ENCODE measurements at places on chromosomes 1 and 21. TPM values are rescaled to one million over a fixed set of nuclear protein-coding genes. Genes with fewer than 3 reads are reported as not detected.

The C4BPB gene
- polyA plus RNA-seq = 7.0 TPM

DNA sequence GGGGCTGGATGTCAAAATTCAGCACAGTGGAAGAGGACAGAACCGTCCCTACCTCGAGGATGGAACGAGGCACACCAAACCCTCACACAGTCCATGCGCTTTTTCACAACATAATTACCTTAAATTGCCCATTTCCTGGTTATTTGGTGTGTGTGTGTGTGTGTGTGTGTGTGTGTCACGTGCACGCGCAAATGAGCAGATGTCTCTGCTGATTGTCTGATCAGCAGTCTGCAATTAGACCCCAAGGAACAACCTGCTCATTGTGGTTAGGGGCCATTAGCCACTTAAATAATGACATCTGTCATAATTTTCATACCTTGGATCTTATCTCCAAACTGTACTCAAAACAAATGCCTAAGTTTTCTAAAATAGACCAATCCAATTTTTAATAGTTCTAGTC, 23.2 kb downstream of the AVPR1B start:
- no peak for DNase-seq
- no peaks in the 10 kb centered on the region for H3K27me3 ChIP-seq
- no peaks in the 10 kb centered on the region for H3K4me1 ChIP-seq

The CFHR1 gene
- 0.61 TPM for polyA plus RNA-seq

- H3K4me1 ChIP-seq = no peaks in the 10 kb centered on the region
- no peaks in the 10 kb centered on the region for H3K27me3 ChIP-seq
- no peak overlapping the region for H3K4me3 ChIP-seq
- H3K36me3 ChIP-seq = no peaks in the 10 kb centered on the region
- no peak overlapping the region for H3K27ac ChIP-seq
These were observed 135.8 kb downstream of the VAV3 start for GRCh38 chr1:107829036-107829770.

DNA sequence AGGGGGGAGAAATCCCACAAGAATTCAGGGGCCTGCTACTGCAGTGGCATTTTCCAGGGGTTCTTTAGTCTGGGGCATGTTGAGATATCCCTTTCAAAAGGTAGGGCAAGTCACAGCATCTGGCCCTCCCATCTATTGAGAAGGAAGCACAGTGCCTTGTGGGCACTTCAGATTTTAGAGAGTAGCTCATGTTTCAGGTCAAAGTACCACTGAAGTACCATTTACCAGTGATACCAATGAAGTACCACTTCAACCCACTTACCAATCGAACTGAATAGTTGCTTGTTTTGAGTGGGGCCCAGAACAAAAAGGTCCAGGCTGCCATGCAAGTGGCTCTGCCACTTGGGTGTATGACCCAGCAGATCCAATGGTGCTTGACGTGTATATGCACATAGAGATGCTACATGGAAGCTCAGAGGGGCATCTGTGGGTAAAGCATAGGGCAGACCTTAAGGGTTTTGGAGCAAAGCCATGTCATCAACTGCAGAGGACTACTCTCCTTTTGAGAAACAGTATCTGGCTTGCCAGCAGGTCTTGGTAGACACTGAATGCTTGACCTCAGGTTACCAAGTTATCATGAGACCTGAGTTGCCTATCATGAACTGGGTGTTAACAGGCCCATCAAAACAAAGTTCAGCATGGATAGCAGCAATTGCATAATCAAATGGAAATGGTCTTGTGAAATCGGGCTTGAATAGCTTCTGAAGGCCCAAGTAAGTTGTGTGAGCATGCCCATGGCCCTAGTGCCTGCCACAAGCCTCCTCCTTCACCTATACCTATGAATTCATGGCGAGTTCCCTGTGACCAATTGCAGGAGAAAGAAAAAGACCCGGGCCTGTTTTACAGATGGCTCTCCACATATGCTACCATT, 23.5 kb downstream of the PLA2G2D start:
- no peaks in the 10 kb centered on the region for H3K36me3 ChIP-seq
- DNase-seq = no peak
- no peaks in the 10 kb centered on the region for H3K4me1 ChIP-seq
- no peak overlapping the region for H3K4me3 ChIP-seq
- H3K27me3 ChIP-seq = no peaks in the 10 kb centered on the region

GRCh38 chr1:33925586-33925985, 61.7 kb downstream of the HMGB4 start:
- H3K4me1 ChIP-seq = no peaks in the 10 kb centered on the region
- H3K27ac ChIP-seq = no peak overlapping the region
- no peaks in the 10 kb centered on the region for H3K27me3 ChIP-seq
- DNase-seq = no peak

DNA sequence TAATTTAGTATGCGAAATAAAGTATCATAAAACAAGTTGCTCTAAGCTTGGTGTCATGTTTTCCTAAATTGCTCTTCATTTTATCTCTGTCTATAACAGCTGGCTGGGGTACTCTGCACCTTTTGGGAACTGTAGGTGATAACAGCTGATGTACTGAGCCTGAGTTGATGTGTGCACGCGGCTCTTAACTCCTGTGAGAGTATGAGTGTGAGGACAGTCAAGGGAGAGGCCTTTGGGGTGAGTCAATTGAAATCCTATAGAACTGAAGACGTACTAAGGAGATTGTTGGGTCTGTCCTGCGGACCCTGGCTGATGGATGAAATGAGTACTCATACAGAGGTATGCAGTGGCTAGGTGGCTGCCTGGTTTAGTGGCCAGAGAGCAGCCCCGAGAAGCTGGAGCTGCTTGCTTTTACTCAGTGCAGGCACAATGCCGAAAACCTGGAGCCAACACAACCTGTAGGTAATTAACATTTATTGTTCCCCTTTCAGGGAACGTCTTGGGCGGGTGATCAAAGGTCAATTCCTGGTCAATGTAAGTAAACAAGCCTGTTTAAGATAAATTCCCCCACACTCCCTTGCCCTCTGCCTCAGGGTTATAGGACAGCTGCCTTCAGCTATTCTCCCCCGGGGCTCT, 188.5 kb downstream of the PRDM2 start:
- DNase-seq = peak; percentile 8
- H3K36me3 ChIP-seq = no peaks in the 10 kb centered on the region
- H3K27ac ChIP-seq = no peak overlapping the region
- H3K27me3 ChIP-seq = no peaks in the 10 kb centered on the region
- peaks cover 6% of the 10 kb centered on the region for H3K4me1 ChIP-seq

GRCh38 chr1:47574451-47575165, 136.8 kb downstream of the FOXD2 start:
- H3K27ac ChIP-seq = no peak overlapping the region
- no peaks in the 10 kb centered on the region for H3K4me1 ChIP-seq
- no peaks in the 10 kb centered on the region for H3K36me3 ChIP-seq
- no peaks in the 10 kb centered on the region for H3K27me3 ChIP-seq

DNA sequence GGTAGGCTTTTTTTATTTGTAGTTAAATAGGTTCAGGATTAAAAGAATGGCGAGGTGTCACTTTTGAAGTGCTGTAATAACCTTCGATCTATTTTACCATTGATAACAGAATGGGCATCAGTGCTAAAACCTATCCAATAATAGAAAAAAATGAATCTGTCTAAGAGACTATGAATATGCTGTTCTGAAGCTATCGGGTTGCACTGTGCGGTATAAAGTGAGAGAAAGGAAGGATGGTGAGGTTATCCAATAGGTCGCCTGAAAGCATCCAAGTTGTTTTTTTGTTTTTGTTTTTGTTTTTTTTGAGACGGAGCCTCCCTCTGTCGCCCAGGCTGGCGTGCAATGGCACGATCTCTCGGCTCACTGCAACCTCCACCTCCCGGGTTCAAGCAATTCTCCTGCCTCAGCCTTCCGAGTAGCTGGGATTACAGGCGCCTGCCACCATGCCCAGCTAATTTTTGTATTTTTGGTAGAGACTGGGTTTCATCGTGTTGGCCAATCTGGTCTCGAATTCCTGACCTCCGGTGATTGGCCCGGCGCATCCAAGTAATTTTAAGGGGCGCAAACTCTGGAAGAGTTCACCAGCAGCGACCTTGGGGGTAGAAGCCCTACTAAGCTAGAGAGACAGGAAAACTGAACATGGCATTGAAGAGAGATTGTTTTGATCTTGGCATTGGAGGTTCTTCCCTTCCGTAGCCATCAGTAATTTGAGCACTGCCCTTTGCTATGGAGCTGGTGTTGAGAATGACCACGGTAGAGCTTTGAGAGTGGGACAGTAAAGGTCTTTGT, 8.7 kb upstream of the MDM4 start:
- peak overlapping the region; percentile 6 for H3K4me3 ChIP-seq
- H3K27ac ChIP-seq = peak overlapping the region; percentile 87
- peaks cover 5% of the 10 kb centered on the region for H3K4me1 ChIP-seq

GRCh38 chr1:182191381-182192115, 130.0 kb upstream of the ZNF648 start:
- H3K36me3 ChIP-seq = no peaks in the 10 kb centered on the region
- no peaks in the 10 kb centered on the region for H3K4me1 ChIP-seq
- DNase-seq = no peak
- no peaks in the 10 kb centered on the region for H3K27me3 ChIP-seq

DNA sequence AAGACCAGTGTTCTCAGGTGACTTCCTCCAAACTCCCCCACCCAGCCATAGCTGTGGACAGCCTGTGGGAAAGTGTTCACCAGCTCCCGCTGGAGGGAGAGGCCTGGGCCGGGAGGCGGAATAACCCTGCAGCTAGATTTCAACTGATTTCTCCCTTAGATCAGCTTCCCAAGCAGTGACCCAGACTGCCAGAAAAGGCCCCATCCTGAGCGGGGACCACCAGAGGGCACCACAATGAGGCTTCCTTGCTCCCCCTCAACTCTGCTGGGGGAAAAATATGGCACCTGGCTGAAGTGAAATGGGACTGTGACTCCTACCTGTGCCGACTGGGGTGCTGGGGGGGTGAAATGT, 50.8 kb downstream of the RHBG start:
- no peaks in the 10 kb centered on the region for H3K27me3 ChIP-seq
- H3K4me1 ChIP-seq = peaks cover 11% of the 10 kb centered on the region
- DNase-seq = no peak
- no peaks in the 10 kb centered on the region for H3K36me3 ChIP-seq
- H3K4me3 ChIP-seq = no peak overlapping the region

GRCh38 chr1:13528320-13528719, 14.5 kb upstream of the LRRC38 start:
- DNase-seq = no peak
- no peak overlapping the region for H3K27ac ChIP-seq
- H3K27me3 ChIP-seq = no peaks in the 10 kb centered on the region
- H3K36me3 ChIP-seq = no peaks in the 10 kb centered on the region

The RNF186 gene
- 14.9 TPM for polyA plus RNA-seq

DNA sequence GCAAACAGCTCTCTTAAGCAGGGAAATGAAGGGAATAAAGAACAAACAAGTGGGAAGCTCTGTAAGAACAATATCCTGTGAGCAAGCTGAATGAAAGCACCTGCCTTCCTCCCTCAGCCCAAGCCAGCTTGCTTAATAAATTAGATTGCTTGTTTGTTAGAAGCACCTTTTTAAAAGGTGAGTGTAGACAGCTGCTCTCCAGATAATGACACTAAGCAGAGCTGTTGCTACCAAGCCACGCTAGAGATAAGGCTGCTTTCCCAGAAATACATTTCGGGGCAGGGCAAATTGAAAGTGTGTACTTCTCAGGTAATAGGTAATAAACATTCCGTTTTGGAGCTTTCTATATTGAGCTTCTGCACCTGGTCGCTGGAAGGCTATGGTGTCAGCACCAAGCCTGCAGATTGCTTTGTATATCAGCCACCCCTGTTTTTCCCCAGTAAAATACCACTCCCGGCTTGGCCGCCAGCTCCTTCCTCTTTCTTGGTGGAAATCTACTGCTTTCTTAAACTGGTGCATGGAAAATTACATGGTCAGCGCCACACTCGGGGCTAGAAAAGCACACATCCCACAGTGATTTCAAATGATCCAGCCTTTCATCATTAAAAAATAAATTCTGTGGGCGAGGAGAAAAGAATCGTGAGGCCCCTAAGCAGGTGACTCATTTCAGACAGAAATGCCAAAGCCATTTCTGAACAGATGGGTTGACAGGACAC, 151.3 kb downstream of the ETS2 start:
- no peaks in the 10 kb centered on the region for H3K36me3 ChIP-seq
- no peaks in the 10 kb centered on the region for H3K27me3 ChIP-seq
- H3K4me3 ChIP-seq = no peak overlapping the region

DNA sequence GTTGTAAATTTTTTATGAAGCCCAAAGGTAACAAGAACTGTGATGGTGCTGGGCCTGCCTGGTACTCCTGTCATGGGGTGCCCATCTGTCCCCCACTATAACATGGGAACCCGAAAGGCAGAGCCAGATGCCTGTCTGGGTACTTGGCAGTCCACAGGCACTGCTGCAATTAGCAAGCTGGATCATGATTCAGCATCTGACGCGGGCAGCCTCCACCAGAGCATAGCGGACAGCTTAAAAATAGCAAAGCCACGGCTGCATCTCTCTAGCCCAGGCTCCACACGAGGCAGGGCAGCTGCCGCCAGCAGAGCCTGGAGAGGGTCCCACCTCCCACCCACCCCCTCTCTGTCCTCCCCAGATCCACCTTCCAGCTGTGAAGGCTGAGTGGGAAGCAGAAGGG, 22.9 kb downstream of the SUSD4 start:
- no peaks in the 10 kb centered on the region for H3K27me3 ChIP-seq
- H3K27ac ChIP-seq = no peak overlapping the region
- DNase-seq = no peak
- H3K4me3 ChIP-seq = no peak overlapping the region
- H3K36me3 ChIP-seq = no peaks in the 10 kb centered on the region

DNA sequence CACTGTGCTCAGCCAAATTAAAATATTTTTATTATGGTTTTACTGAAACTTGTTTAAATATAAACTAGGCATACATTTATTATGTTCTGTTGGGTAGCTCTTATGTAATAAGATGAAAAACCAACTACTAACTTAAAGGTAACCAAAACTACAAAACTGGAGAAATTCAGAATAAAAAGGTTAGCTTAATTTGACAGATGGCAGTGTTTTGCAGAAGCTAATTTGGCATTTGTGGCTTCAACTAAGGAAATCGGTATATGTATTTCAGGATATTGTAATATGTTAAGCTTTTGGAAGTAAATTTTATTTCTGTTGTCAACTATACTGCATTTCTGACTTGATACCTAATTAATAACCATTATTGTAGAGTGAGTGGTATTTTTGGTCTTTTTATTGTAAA, 18.8 kb downstream of the USP25 start:
- no peaks in the 10 kb centered on the region for H3K27me3 ChIP-seq
- H3K27ac ChIP-seq = no peak overlapping the region
- DNase-seq = no peak
- no peak overlapping the region for H3K4me3 ChIP-seq
- peaks cover 12% of the 10 kb centered on the region for H3K4me1 ChIP-seq

DNA sequence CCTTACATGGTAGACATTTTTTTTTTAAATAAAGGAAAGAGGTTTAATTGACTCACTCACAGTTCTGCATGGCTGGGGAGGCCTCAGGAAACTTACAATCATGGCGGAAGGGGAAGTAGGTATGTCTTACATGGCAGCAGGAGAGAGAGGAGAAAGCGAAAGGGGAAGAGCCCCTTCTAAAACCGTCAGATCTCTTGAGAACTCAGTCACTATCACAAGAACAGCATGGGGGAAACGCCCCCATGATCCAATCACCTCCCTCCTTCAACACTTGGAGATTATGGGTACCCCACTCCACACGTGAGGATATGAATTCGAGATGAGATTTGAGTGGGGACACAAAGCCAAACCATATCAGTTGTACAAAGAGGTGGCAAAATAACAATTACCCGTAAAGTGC, 301.7 kb downstream of the GRIK1 start:
- no peak overlapping the region for H3K27ac ChIP-seq
- H3K27me3 ChIP-seq = no peaks in the 10 kb centered on the region
- no peaks in the 10 kb centered on the region for H3K4me1 ChIP-seq
- no peaks in the 10 kb centered on the region for H3K36me3 ChIP-seq

- no peaks in the 10 kb centered on the region for H3K27me3 ChIP-seq
- H3K27ac ChIP-seq = no peak overlapping the region
- no peak for DNase-seq
- no peaks in the 10 kb centered on the region for H3K36me3 ChIP-seq
These were observed 152.3 kb upstream of the RGS18 start for GRCh38 chr1:192005976-192006375.

- H3K27me3 ChIP-seq = no peaks in the 10 kb centered on the region
- no peak overlapping the region for H3K4me3 ChIP-seq
- peak overlapping the region; percentile 99 for H3K27ac ChIP-seq
- H3K36me3 ChIP-seq = no peaks in the 10 kb centered on the region
These were observed 115.5 kb upstream of the IRF2BP2 start for GRCh38 chr1:234725177-234726132.

All from pancreas (tissue), 10 donors.